Breast epithelium (tissue), 4 donors: ENCODE measurements at places on chromosomes 2 and 18. TPM values are rescaled to one million over a fixed set of nuclear protein-coding genes. Genes with fewer than 3 reads are reported as not detected.

DNA sequence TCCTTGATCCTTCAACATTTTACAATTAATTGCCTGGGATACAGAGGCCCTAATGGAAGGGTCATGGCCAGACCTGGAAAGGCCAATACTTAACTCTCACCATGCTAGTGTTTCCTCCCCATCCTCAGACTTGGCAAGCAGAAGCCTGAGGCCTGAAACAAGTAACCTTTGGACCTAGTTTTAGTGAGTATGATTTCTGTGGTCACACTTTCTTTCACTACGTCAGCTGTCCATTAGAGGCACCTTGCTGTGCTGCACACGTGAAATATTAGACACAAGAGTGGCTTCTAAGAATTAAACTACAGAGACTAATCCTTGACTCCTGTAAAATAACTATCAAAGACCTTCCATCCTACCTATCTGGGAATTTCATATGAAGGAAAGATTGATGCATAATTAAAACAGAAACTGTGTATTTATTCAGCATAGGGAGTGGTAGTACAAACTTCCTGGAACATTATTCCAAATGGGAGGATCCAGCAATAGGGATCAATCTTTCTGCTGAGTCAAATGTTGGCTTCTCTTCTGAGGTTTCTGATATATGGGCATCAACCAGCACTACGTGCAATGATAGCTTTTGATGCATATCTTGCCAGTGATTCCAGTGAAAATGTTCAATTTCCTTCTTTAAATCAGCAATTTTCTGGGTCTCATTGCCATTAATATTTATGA lies 249.7 kb downstream of the IKZF2 start:
- no peak for DNase-seq

DNA sequence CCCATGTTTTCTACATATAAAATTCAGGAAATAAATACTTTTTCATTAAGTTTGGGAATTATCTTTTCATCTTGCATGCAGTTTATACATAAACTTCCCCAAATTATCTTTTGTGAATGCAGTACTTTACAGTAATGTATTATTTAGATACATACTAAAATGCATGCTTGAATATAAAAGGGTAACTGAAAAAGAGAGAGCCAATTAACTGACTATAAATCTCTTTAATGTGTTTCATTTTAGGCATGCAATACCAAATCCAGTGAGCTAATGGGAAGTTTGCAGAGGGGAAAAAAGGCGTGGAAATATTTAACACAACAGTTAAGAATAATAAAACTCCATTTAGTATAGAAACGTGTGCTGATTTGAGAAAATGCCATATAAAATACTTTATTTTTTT lies 39.2 kb downstream of the COL4A4 start:
- no peak for DNase-seq

GRCh38 chr18:75926811-75927210 lies 499.3 kb upstream of the SMIM21 start:
- no peak for DNase-seq

DNA sequence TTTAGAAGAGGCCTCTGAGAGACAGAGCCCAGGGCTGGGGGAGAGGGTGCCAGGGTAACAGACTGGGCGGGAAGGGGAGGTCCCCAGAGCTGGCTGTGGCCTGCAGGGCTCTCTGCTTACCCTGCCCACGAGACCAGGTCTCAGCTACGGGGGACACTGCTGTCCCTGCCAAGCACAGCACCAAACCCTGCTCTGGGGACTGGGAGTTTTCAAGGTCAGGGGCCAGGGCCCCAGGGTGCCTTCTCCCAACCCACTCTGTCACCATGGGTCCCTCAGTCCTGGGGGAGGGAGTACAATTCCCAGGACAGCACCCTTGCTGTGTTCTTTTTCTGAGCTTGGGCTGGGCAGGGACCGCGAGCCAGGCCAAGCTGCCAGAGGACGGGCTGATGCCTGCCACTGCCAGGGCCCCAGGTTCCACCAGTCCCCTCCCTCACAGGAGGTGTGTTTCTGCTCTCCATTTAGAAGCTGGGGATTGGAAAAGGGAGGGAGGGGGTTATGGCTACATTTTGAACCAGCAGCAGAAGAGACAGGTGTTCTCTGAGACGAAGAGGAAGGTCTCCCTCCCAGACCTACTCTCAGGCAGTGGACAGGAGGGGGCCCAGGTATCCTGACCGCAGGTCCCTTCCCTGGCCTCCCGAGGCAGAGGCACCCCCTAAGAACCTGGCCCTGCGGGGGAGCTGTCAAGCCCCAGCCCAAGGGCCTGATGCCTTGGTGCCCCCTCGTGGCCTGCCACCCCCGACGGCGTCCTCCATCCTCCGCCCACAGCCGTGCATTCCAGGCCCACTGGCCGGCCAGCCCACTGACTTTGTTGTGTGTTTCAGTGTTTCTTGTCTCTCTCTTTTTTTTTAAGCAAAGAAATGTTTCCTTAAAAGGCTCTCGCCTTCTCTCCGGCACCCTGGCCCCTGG lies 80.4 kb downstream of the TNS1 start:
- peak; percentile 89 for DNase-seq

DNA sequence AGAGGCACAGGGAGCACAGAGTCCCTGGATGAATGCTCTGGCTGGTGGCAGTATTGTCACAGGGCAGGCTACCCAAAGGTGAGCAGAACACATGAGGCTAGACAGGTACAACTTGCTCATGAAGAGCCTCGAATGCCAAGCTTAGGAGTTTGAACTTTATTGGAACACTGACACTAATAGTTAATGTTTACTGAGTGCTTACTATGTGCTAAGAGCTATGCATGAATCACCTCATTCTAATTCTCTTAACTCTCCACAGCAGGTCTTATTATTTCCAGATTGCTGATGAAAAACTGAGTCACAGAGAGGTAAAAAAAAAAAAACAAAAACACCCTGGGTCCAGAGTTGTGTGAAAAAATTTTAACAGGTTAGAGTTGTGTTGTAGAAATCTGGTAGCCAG lies 6.1 kb upstream of the EMX1 start:
- no peak for DNase-seq

DNA sequence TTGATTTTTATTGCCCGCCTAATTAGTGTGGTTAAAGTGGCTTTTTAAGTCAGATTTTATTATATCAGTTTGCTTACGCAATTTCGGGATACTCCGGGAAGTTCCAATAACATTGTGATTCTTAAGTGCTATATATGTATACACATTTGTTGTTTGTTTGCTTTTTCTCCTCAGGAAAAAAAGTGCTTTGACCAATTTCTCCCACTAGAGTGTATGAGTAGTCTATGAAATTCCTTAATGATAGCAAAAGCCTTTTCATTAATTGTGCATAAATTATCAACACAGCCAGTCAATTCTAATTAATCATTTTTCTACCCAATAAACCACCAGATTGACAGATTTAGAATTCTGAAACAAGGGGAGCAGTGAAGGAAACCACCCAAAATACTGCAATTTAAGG lies 172.2 kb downstream of the DPP10 start:
- DNase-seq = no peak

GRCh38 chr2:181076658-181077057 lies 96.3 kb downstream of the UBE2E3 start:
- DNase-seq = no peak

GRCh38 chr2:76953733-76954347 lies 568.3 kb downstream of the LRRTM4 start:
- no peak for DNase-seq

DNA sequence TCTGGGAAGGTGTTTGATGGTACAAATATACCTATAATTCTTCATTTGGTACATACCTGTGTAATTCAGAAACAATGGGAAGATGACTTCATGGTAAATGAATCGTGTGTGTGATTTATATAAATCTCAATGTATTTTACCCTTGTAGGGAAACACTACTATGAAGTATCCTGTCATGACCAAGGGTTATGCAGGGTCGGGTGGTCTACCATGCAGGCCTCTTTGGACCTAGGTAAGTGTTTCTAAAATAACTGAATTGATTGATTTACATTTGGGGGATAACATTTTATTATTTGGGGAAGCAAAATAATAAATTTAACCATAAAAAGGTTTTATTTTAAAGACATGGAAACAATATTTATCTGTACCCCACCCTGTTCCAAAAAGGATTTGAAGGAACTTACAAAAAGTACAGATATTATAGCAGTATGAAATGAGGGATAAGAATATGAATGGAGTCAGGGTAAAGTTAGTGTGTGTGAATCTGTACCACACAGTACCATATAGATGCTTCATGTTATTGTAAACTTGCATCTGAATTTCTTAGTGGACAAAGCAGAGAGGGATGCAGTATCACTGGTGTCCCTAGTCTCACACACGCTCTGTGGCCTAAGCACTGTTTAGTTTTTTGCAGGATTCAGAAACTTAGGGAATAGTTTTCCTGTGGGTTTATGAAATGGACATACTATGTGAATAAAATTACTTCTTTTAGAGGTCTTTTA lies 11.5 kb downstream of the DDX1 start:
- no peak for DNase-seq

DNA sequence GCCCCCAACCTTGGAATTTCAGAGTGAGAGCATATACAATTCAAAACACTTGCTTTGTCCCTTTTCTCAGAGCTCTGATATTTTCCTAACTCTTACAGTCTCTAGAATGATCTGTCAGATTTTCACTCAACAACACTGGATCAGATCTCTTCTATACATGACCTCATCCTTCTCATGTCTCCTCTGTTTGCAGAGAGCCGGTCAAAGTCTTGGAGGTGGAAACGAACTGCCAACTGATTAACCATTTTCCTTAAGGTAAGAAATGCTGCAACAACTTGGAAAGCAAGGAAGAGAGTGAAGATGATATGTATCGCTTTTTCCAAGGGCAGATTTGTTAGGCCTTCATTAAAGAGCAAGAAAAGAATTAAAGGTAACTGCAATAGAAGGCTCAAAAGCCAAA lies 4.9 kb downstream of the TMEM17 start:
- no peak for DNase-seq

GRCh38 chr2:239568601-239569000 lies 167.8 kb upstream of the HDAC4 start:
- no peak for DNase-seq

DNA sequence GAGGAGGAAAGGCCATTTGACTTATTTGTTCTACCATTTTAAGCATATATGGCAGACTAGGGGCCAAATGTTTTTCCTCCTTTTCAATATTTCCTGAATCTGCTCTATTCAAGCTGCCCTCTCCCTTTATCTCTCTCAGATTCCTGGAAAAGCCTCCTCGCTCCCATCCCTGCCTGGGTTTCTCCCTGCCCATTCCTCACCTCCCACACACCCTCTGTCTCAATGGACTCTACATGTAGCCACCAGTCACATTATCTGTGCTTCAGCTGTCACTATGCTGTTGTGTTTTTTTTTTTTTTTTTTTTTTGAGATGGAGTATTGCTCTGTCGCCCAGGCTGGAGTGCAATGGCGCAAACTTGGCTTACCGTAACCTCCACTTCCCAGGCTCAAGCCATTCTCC lies 22.9 kb downstream of the TYMS start:
- DNase-seq = no peak

DNA sequence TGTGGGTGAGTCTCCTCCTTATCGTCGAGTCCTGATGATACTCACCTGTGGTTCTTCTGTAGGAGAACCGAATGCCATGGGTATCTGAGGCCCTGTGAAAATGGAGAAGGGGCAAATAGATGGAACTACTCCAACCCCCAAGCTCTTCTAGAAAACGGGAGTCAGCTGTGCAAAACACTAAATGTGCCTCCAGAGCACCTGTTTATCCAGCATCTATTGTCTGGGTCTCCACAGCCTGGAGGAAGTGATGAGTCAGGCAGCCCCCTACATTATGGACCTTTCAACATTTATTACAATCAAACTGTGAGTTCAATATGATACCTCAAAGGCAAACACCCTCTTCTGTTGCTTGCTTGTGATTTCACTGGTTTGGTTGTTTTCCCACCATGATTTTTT lies 9.8 kb upstream of the LRRFIP1 start:
- no peak for DNase-seq

DNA sequence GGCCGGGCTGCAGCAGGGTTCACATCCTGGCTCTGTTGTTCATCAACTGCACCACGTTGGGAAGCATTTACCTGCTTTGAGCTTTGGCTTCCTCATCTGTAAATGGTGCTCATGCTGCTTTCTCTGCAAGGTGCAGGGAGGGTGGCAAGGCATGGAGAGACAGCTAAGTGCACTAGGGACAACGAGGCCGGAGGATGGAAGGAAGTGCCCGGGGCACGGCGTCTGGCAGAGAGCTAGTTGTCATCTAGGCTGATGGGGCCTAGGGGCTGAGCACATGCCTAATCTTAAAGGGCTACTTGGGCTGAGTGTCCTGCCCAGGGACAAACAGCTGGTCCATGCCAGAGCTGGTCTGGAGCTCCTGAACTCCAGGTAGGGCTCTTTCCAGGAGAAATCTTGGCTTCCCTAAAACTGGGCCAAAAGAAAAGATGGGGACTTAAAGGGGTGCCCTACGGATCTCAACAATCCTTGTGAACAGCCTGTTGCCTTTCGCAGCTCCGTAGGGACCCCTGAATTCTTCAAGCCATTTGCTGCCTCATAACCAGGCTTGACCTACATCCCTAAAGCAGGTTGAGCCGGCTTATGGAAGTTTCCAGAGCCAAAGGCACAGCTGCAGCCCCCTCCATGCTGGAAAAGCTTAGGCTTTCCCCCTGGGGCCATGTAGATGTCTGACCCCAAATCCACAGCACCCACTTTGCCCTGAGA lies 130.8 kb downstream of the SMAD7 start:
- peak; percentile 44 for DNase-seq

GRCh38 chr2:54634564-54635511 lies 88.6 kb upstream of the EML6 start:
- peak; percentile 52 for DNase-seq

- no peak for DNase-seq
These were observed 178.0 kb downstream of the MCFD2 start for GRCh38 chr2:46737577-46737976.

GRCh38 chr2:30078521-30078920 lies 68.3 kb upstream of the YPEL5 start:
- DNase-seq = no peak

- no peak for DNase-seq
These were observed 226.0 kb downstream of the FAM210A start for GRCh38 chr18:13500227-13500865.

GRCh38 chr2:8312861-8313830 lies 368.7 kb upstream of the ID2 start:
- no peak for DNase-seq

GRCh38 chr2:234451242-234451641 lies 45.6 kb downstream of the ARL4C start:
- DNase-seq = no peak

Gene LHCGR
- total RNA-seq = 0.66 TPM

Gene NETO1
- total RNA-seq = 0.33 TPM

Gene OTOS
- total RNA-seq = not detected

Gene SFTPB
- not detected for total RNA-seq

Gene PTPRM
- 181 TPM for total RNA-seq

Gene RALB
- 59.8 TPM for total RNA-seq

Gene CHRNG
- not detected for total RNA-seq

Gene CYB5A
- total RNA-seq = 646 TPM

Gene ZSWIM2
- total RNA-seq = 0.32 TPM

Gene USP14
- total RNA-seq = 46.9 TPM

Gene TBR1
- total RNA-seq = not detected
